Stimulated activated CD4-positive, alpha-beta T cell treated with anti-CD3 and anti-CD28 coated beads, Interleukin-1b, Interleukin-23, amount 100 ng/mL, for 48 hours (primary cell): ENCODE measurements at places on chromosomes 3 and 15.

DNA sequence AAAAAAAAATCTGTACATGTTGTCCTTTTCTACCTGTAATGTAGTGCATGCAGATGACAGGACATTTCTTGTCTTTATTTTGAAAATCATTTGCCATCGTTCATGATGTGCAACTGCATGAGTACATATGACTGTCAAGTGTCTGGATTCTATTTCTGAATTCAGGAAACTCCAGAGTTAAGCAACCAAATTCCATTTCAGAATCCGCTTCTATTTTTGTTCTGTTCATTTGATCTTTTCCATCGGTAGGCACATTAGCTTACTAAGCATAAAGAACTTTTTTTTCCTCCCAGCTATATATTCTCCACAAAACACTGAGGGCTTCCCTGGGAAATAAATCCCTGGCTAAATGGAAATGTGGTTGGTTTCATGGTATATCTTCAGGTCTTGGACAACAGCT lies 365.6 kb downstream of the PTPRG start:
- no peak for DNase-seq

DNA sequence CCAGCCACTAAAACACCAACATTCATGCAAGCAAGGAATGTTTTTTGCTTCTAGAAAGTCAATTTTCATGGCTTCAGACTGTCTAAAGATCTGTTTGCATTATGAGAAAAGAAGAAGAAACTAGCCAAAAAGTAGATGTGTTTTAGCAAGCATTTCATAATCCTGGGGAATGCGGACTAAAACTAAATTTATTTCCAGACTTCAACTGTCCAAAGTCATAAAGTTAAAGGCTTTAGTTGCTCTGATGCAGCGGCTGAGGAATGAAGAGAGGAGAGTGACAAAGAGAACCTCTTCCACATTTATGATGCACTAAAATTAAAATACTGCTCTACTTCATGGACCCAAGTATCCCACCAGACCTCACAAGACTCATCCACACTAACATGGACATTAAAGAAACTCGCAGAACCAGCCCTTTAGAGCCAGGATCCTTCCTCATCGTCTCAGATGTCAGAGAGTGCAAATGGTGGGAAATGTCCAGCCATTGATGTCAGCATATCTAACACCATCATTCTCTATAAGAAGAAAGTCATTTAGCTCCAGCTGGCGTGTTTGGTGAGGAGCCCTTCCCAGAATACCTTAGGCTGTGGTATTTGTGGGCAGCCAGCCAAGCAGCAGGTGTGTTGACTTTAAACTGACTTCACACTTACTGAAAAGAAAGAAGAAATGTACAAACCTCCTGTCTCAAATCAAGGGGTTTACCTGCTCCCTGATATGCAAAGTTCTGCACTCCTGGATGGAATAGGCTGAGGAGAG lies 17.4 kb downstream of the FYCO1 start:
- peak; percentile 78 for DNase-seq

GRCh38 chr15:36811903-36812302 lies 232.5 kb downstream of the CDIN1 start:
- no peak for DNase-seq

DNA sequence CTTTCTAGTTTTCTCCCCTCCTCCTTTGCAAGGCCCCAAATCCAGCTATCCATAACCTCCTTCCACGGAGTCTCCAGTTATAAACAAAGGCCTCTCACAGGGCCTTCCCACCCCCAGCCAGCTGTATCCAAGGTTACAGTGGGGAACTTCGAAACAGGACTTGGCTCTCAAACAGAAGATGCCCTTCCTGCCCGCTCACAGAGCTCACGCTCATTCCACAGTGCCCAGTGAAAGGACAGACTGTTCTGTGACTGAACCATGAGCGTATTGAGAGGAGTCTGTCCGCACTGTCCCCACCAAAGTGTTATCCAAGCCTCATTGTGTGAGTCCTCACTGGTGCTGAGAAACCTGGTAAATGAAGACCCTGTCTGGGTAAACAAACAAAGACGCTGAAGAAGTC lies 35.4 kb downstream of the ARHGAP31 start:
- DNase-seq = no peak

DNA sequence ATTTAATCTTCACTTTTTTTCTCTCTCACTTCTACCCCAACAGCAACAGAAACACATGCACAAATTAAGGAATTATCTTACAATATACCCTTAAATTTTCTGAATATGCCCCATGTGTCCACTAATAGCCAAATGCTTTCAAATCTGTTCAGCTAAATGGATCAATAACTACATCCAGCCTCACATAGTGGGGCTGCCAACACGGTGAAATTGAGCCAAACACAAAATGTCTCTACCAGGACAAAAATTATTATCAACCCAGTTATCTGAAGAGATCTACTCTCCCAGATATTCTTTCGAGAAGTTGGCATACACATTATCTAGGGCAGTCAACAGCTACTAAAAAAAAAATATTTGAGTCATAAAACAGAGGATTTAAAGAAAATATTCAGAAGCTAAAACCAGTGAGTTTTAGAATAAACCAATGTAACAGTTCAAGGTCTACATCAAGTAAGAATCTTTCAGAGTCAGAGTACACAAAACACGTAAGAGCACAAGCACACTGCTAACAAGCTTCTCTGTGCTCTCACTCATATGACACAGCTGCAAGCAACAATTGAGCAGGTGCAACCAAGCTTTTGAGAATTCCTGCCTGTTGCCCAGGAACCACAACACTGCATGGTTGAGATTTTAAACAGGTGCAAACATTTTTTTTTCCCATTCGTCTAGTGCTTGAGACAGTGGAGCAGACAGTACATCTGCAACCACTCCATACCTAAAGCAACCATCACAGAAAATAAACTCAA lies 247.7 kb downstream of the ZBTB20 start:
- no peak for DNase-seq

- no peak for DNase-seq
These were observed 12.6 kb downstream of the MRAS start for GRCh38 chr3:138360869-138361525.
